Left renal cortex interstitium (tissue), 4 donors: ENCODE measurements at places on chromosomes 11 and 22.

DNA sequence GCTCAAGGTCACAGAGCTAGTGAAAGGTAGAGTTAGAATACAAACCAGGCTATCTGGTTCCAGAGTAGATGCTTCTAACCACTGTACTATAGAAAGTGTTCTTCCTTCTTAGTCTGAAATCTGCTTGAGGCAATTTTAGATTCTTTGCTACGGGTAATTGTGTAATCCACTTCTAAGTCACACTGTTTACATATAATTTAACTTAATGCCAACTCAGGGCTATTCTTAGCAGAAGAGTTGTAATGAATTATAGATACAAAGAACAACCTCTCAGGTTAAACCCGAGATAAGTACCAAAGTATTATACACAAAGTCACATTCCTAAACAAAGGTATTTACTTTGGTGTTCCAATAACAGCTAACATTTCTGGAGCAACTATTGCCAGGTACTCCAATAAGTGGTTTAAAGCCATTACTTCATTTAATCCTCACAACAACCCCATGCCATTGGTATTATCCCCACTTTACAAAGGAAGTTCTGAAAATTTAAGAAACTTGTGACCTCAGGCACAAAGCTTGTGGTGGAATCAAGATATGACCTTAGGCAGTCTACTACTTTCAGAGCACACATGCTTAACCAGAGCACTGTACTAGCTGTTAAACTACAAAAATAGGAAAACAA, 31.1 kb upstream of the DDI1 start:
- no peak for DNase-seq

DNA sequence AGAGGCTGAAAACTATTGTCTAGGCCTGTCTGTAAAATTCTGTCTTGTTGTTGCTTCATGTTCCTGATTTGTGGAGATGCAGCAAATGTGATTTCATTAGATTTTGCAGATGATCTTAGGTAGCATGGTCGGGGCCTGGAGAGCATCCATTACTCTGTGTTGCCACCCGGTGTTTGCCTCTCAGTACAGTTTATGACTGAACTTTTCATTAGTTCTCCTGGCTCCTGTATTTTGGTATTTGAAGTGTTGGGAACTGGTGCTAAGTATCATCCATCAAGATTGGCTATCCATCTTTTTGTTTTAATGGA, 7.7 kb downstream of the YWHAH start:
- no peak for DNase-seq

DNA sequence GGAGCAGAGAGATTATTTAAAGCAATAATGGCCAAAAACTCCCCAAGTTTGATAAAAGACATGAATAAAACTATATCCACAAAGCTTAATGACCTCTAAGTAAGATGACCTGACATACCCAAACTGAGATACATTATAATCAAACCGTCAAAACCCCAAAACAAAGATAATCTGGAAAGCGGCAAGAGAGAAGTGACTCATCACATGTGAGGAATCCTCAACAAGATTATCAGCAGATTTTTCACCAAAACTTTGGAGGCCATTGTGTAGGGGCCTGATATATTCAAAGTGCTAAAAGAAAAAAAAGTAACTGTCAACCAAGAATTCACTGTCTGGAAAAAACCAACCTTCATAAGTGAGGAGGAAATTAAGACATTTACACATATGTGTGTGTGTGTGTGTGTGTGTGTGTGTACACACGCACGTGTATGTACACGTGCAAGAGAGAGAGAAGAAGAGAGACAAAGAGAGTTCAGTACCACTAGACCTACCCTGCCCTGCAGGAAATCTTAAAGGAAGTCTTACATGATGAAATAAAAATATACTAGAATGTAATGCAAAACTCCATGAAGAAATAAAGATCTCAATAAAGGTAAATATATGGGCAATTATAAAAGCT, 752.4 kb downstream of the NELL1 start:
- DNase-seq = no peak

DNA sequence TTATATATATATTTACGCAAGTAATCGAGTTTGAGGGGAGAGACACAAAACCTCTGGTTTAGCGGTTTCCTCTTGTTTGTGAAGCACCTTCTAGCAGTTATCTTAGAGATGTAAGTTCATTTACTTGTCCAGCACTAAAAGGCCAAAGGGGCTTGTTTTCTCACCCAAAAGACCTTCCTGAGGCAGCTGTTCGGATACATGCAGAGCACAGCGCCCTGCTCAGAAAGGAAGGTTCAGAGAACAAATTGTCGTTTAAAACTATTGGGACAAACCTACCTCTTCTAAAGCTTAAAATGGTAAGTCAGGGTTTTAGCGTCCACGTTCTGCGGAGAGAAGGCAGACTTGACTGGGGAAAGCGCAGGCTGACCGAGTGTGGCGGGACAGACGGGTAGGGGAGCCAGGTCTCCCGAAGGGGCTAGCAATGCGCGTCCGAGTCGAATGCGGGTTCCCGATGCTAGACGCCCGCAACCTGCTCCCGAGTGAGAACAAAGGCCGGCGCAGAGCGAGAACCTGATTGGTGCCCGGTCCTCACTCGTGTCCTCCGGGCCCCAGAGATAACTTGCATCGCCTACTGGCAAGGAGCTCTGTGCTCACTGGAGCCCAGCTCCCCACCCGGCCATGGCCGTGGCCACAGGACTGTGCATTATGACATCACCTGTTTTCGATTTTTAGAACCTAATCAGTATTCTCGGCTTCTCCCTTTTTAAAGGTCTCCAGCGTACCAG, 1.0 kb upstream of the SESN3 start:
- DNase-seq = no peak

- peak; percentile 42 for DNase-seq
These were observed 58.2 kb upstream of the THY1 start for GRCh38 chr11:119481021-119481666.

DNA sequence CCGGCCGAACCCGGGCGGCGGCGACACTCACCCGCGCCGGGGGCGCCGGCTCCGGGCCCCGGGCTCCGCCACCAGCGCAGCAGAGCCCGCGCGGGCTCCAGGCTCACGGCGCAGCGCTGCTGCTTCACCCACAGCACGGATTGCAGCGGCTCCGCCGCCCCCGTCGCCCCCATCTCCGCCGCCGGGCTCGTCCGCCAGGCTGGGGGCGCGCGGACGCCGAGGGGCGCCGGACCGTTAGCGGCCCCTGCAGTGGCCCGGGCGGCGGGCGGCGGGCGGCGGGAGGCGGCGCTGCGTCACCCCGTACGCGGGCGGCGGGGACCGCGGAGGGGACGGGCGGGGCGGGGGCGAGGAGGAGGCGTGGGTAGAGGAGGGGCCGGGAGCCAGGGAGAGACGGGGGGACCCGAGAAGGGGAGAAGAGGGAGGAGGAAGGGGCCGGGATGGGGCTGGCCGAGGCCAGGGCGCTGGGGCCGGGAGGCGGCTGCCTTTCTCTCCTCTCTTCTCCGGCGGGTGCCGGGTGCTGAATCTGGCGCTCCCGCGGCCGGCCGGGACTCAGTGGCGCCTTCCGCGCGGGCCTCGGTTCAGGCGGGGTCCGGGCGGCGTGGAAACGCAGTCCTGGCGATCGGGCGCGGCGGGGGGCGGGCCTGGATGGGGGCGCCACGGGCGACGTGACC, at the start of gene CERK:
Gene CERK (minus strand): TSS at position 277 of the 671 bp plus-strand sequence. CDS start 104 bp downstream, at position 173.
- no peak for DNase-seq

DNA sequence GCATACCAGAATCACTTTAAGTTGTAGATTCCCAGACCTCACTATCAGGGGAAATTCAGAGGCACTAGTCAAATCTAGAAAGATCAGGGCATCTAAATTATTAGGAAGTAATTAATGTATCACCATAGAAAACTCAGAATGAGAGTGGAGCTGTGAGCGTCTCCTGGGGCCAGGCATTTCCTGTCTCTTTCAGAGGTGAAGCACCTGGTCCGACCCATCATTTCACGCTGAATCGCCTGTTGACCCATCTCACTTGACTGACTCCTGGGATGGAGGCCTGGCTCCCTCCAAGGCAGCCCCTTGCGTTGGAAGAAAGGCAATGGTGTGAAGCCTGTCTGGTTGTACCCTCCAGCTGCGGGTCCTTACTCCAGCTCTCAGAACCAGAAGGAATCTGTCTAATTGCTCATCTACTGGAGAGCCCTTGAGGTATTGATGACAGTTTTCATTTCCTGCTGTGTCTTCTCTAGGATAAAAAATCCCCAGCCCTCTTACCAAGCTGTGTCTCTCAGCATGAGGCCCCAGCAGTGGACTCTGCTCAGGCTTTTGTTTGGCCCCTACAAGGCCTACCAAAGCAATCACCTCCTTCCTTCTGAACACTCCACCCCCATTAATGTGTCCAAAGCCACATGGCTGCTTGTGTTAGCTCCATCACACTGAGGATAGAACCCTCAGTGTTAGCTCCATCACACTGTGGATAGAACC, 93.2 kb upstream of the SYT13 start:
- no peak for DNase-seq

DNA sequence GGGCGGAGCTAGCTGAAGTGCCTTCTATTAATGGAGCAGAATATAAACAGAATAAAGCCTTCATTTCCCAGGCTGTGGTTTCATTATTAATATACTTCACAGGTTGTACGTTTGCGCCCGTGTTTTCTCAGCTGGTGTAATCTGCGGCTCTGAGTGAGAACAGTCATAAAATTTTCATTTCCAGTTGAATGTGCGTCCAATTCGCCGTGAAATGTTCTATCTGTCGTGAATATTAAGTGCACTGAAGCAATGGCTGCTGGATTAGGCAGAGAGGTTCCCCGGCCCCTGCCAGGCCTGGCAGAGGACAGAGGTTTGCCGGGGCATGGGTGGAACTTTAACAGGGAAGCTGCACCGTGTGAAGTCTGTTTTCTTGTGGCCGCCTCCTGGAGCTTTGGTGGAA, 874.4 kb downstream of the NTM start:
- no peak for DNase-seq

GRCh38 chr11:123302751-123303195, 107.7 kb upstream of the CLMP start:
- no peak for DNase-seq

- DNase-seq = no peak
These were observed 13.6 kb downstream of the CTTN start for GRCh38 chr11:70411713-70412452.
